Myometrial cell (primary cell): ENCODE measurements at places on chromosomes 4 and X. TPM values are rescaled to one million over a fixed set of nuclear protein-coding genes. Genes with fewer than 3 reads are reported as not detected.

UGT2B11 gene
- total RNA-seq, result not detected in 2 replicates

SATL1 gene
- not detected in 2 replicates for total RNA-seq

FRMPD4 gene
- total RNA-seq, result 0.18 and 0.58 TPM in 2 replicates

KIAA1210 gene
- not detected in 2 replicates for total RNA-seq

ZGRF1 gene
- total RNA-seq, result 3.7 and 11.5 TPM in 2 replicates

ZC4H2 gene
- 2.0 and 8.0 TPM in 2 replicates for total RNA-seq

IDS gene
- 20.2 and 40.1 TPM in 2 replicates for total RNA-seq

NOA1 gene
- 13.8 and 20.7 TPM in 2 replicates for total RNA-seq

GLUD2 gene
- total RNA-seq, result 0.29 and 0.53 TPM in 2 replicates

PDE5A gene
- total RNA-seq, result 45.8 and 60.3 TPM in 2 replicates

TBX22 gene
- not detected in 2 replicates for total RNA-seq

HPSE gene
- under 0.01 and 1.4 TPM in 2 replicates for total RNA-seq

LIMCH1 gene
- total RNA-seq, result under 0.01 and 0.18 TPM in 2 replicates

STOX2 gene
- 0.29 TPM in 1 of 2 replicates, not detected in the other for total RNA-seq

SRPX gene
- 37.2 and 39.0 TPM in 2 replicates for total RNA-seq

UGT8 gene
- not detected in 2 replicates for total RNA-seq

SULT1E1 gene
- 3.2 and 3.7 TPM in 2 replicates for total RNA-seq

TMPRSS11A gene
- total RNA-seq, result not detected in 2 replicates

SH2D1A gene
- not detected in 2 replicates for total RNA-seq

SPANXB1 gene
- not detected in 2 replicates for total RNA-seq

SSX2B gene
- not detected in 2 replicates for total RNA-seq

RTL5 gene
- 0.58 and 1.2 TPM in 2 replicates for total RNA-seq

GPRASP3 gene
- 2.5 and 2.6 TPM in 2 replicates for total RNA-seq

BEX2 gene
- total RNA-seq, result 1.2 TPM in 1 of 2 replicates, not detected in the other

GATA1 gene
- total RNA-seq, result not detected in 2 replicates

TMLHE gene
- total RNA-seq, result 5.8 and 9.4 TPM in 2 replicates

CLDN22 gene
- not detected in 2 replicates for total RNA-seq

SOD3 gene
- 1.4 and 5.3 TPM in 2 replicates for total RNA-seq

CXXC4 gene
- total RNA-seq, result under 0.01 TPM in 1 of 2 replicates, not detected in the other

CT47A1 gene
- total RNA-seq, result not detected in 2 replicates

HPGDS gene
- total RNA-seq, result not detected in 2 replicates

SMC1A gene
- 24.6 and 28.0 TPM in 2 replicates for total RNA-seq

CXCR3 gene
- not detected in 2 replicates for total RNA-seq
